ENCODE measurements at places on chromosomes 6 and 20.

DNA sequence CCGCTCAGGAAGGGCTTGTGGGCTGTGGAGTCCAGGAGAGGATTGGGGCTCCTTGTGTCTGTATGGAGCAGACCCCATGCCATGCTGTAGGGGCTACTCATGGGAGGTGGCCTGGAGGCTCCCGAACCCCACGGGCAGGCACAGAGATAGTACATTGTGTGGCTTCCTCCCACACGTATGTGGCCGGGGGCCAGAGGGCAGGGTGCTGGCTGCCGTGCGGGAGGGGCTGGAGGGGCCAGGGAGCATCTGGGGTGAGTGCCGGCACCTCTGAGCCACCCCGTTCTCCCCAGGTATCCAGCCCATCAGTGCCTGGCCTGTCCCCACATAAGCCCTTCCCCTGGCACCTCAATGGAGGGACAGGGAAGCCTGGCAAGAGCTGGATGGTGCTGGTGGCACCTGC lies 7.6 kb downstream of the RBBP8NL start:
- no peak for DNase-seq

- DNase-seq, result no peak
Observed at GRCh38 chr20:49811825-49812506, 662 bp upstream of the SLC9A8 start.

DNA sequence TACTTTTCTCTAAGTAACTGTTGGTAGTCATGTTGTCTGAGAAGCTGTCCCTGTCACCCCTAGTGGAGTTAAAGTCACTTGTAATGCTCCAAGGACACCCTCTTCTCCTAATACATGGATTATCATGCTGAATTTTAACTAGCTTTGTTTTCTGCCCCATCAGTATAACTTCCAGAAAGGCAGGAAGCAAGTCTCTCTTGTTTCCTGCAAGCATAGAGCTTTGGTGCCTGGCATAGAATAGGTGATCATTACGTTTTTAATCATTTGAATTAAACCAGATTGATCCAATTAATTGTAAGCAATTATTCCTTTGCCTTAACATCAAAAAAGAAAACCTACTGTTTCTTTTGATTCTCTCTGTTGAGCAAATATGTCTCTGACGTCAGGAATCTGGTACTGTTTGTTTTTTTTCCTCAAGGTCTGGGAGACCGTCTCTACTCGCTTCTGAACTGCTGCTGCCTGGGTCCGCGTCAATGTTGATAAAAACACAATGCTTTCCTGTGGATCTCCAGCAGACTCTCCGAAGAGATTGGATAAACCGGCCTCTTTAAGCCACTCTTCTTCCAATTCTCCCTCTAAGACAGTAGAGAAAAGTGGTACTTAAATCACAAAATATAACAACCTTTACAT lies 71.8 kb downstream of the ARHGAP18 start:
- no peak for DNase-seq

DNA sequence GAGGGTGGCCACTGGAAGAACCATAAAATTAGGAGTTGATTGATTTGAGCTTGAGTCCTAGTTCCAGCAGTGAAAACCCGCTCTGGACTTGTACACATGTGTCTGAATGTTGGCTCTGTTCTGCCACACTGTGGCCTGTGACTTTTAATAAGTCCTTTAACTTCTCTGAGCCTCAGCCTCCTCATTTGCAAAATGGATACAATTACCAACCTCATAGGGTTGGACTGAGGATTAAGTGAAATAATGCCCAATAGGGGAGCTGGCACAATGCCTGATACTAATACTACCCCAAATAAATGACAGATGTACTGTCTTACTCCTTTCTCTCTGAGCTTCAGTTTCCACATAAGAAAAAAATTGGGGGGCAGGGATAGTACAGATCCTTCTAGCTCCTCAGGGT lies 92.6 kb upstream of the RIPOR2 start:
- no peak for DNase-seq

DNA sequence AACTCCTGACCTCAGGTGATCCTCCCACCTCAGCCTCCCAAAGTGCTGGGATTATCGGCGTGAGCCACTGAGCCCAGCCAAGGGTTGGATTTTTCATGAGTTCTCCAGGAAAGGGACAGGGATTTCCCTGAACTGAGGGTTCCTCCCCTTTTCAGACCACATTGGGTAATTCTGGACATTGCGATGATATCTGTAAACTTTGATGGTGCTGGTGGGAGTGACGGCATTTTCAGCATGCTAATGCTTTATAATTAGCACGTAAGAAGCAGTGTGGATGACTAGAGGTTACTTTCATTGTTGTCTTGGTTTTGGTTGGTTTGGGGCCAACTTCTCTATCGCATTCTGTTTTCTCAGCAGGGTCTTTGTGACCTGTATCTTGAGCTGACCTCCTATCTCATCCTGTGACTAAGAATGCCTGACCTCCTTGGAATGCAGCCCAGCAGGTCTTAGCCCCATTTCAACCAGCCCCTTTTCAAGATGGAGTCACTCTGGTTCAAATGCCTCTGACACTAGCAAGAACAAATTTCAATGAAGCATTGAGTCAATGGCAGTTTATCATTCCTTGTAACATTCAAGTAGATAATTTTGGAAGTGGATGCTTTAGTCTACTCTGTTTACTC lies 156.5 kb downstream of the TTLL2 start:
- no peak for DNase-seq

GRCh38 chr20:58102261-58102660 lies 126.2 kb downstream of the ANKRD60 start:
- DNase-seq, result no peak

- no peak for DNase-seq
Observed at GRCh38 chr20:23614163-23614562, 8.4 kb upstream of the CST9 start.

GRCh38 chr6:4041480-4041879 lies 37.5 kb downstream of the FAM217A start:
- DNase-seq, result no peak

- no peak for DNase-seq
Observed at GRCh38 chr6:16909658-16910360, 148.5 kb upstream of the ATXN1 start.

DNA sequence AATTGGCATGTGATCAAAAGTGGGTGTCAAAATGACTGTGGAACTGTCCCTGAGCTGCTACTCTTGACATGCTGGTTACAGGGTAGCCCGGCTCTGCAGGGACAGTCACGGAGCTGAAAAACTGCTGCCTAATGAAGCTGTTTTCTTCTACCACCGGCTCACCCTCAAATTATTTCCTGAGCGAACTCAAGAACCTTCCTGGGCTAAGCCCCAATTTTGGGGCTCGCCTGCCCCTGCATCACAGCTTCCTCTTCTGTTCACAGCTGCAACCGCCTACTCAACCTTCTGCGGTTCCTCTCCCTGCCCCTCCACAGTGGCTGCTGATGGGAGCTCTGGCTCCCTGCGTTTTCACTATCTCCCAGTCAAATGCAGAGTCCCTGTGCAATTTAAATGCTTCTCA lies 110.8 kb upstream of the MLN start:
- DNase-seq, result no peak

DNA sequence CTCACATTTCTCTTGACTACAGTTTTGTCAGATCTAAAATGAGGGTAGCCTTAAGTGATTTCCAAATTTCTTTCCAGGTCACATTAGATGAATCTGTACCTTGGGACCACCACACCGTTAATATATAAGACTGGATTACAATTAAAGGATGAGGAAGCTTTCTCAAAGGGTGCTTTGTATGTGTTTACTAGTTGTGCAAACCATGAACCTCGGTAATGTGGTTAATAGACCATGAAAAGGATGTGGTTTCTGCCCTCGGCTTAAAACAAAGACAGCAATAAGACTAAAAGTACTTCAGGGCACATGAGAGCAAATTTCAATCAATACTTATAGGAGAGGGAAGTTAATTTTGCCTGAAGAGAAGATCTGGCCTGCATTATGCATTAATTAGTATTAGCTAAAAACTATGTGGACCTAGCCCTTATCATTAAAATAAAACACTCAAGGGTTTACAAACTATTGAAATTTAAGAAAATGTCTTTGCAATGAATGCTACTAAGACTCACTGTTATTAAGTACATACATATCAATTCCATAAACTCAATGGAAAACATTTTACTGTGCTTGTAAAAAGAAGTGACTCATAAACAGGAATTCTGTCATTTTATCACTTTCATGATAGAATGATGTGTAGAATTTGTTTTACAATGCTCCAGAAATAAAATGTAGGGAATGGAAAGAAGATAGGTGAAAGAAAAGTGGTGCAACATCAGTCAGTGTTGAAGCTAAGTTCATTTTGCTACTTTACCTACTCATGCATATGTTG lies 936 bp upstream of the TMX4 start:
- no peak for DNase-seq

All from neural crest cell (in vitro differentiated cells).